Panc1 (cell line): ENCODE measurements at places on chromosomes 5 and 9.

DNA sequence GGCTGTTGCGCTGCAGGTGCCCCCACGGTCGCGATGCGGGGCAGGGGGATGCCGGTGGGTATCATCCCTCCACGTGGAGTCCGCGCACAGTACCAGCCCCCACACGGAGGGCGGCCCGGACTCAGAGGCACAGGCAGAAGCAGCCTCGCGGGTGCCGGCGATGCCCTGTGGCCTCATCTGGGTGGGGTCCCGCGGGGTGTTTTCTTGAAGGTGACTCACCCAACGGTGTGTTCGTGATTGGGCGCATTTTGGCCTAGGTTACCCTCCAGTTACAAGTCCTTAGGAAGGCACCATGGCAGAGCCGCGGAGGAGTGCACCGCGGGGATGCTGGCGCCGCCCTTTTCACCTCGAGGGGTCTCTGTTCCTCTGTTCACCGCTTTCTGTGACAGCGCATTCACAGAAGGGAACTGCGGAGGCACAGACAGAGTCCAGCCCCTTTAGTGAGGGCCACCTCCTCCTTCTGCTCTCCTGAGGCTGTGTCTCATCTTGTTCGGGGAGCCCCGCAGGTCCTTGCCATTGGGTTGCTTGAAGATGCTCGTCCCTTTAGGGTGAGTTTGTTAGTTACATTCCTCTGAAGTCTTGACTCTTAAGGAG, 21.6 kb upstream of the EXOC3 start:
- DNase-seq, result no peak

DNA sequence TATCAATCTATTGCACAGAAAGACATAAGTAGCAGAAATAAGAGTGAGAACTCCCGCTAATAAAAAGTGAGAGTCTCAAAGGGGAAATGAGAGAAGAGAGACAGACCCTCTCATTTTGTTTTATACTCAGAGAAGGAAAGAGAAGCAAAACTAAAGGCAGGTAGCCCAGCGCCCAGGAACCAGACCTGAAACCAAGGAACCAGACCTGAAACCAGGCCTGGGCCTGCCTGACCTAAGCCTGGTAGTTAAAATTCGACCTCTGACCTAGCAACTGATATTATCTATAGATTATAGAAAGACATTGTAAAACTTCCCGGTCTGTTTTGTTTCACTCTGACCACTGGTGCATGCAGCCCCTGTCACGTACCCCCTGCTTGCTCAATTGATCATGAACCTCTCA, 134.5 kb upstream of the SEMA6A start:
- DNase-seq, result no peak

- DNase-seq, result no peak
Observed at GRCh38 chr9:134055981-134056461, 11.8 kb downstream of the BRD3 start.

GRCh38 chr5:172733974-172734346, 37.0 kb downstream of the DUSP1 start:
- no peak for DNase-seq

- no peak for DNase-seq
Observed at GRCh38 chr5:122458278-122458872, 146.3 kb downstream of the SNCAIP start.

DNA sequence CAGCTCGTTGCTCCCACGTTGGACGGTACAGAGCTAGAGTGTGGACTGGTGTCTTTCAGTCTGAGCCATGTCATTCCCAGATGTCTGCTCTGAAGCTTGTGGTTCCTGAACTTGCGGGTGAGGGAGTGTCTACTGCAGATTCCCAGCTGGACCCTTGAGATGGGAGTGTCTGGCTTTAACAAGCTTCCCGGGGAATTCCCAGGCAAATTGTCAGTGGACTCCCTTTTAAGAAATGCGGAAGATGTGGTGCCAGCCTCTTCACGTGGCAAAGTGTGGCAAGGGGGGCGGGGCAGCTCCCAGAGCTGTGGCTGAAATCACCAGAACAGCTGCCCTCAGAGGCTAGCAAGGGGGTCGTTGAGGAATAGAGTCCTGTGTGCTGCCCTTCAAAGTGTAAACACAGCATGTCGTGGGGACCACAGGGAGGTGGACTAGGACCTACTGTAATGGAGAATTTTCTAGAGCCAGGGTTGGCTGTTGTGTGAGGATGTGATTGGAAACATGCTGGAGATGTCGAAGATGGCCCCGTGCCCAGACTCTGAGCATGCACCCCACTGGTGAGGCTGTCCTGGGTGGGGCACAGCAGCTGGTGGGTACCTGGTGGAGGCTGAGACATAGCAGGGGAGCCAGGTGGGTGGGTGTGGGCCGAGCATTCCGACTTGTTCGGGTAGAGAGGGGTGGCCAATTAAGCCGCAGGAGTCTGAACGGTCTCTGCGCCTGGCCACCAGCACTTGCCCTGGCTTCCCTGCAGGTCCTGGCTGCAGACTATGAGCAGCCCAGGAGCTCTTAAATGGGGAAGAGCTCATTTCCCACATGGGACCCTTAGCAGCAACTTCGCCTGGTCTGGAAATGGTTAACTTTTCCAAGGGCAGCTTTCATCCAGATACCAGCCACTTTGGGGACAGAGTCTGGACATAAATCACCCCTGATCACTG, 37.4 kb downstream of the PRRX2 start:
- DNase-seq, result no peak

GRCh38 chr9:136244122-136244968, 1.3 kb downstream of the QSOX2 start:
- DNase-seq, result no peak

DNA sequence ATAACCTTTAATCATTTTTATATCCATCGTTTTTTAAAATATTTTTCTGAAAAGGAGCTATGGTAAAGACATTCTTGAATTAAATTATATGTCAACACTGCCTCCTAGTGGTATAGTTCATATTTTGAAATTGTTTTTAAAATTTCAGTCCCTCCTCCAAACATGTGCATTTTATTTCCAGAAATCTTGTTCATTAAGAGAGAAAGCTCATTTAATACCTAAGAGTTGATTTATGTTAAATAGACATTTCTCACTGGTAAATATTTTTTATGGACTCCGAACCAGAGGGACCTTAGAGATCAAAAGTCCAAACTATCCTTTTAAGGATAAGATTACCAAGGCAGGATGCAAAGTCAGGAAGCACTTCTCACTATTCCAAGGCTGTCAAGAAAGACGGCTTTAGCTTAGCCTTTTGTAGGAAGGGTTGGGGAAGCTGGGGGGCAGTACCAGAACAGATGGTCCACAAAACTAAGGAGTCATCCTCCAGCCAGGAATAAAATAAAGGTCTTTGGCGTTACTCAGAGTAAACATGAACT, 21.6 kb downstream of the BHMT start:
- DNase-seq, result peak; percentile 28
